Activated T-helper 2 cell treated with anti-CD3 and anti-CD28 coated beads, Interferon-gamma antibody, Interleukin-2, Interleukin-4, amounts not matched to agents 10 μg/mL and 5 μg/mL and 100 μg/mL, durations not matched to agents 14 hours and 24 hours and 36 hours (primary cell): ENCODE measurements at places on chromosomes 7 and 10. TPM values are rescaled to one million over a fixed set of nuclear protein-coding genes. Genes with fewer than 3 reads are reported as not detected.

DNA sequence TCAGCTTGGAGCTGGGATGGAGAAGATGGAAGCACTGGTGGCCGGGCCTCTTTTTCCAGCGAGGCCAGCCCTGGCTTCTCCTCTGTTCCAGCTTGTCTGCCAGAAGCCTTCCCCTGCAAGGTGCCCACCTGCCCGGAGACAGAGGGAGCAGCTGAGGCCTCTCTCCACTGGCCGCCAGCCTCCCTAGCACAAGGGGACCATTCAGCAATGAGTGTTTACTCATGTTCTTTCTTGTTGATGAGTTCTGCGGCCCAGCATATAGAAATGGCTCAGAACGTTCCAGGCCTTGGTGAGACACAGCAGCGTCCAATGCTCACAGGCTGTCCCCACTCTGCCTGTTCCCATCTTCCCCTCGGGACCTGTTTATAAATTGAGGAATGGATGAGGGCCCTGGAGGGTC, 47.3 kb downstream of the CHST3 start:
- DNase-seq, result no peak
- H3K4me1 ChIP-seq, result no peaks in the 10 kb centered on the region
- no peak overlapping the region for H3K4me3 ChIP-seq
- no peaks in the 10 kb centered on the region for H3K36me3 ChIP-seq
- no peaks in the 10 kb centered on the region for H3K27me3 ChIP-seq

- no peaks in the 10 kb centered on the region for H3K27me3 ChIP-seq
- H3K36me3 ChIP-seq, result no peaks in the 10 kb centered on the region
- H3K27ac ChIP-seq, result no peak overlapping the region
These were observed 164.8 kb upstream of the CDC14C start for GRCh38 chr7:48759431-48760080.

DNA sequence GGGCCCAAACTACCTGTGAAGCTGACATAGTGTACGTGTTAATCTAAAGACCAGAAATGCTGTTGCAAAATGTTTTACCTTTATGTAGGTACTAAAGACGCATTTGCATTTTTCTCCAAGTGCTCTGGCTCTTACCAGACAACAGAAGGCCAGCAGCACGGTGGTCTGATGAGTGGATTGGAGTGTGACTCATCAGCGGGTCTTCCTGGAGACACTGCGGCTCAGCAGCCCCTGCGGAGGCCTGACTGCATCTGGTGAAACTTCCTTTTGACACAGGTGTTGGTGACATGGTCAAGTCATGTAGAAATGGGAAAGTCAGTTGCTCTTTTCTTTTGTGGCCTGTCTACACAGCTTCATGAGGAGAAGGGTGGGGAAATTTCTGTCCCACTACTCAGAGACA, 723.6 kb downstream of the INHBA start:
- no peaks in the 10 kb centered on the region for H3K27me3 ChIP-seq
- DNase-seq, result no peak
- H3K27ac ChIP-seq, result no peak overlapping the region
- H3K36me3 ChIP-seq, result no peaks in the 10 kb centered on the region
- H3K4me1 ChIP-seq, result no peaks in the 10 kb centered on the region
- H3K4me3 ChIP-seq, result no peak overlapping the region

- no peaks in the 10 kb centered on the region for H3K36me3 ChIP-seq
- H3K4me1 ChIP-seq, result peaks cover 28% of the 10 kb centered on the region
- H3K4me3 ChIP-seq, result no peak overlapping the region
- no peak overlapping the region for H3K27ac ChIP-seq
These were observed 22.8 kb downstream of the C10orf105 start for GRCh38 chr10:71696628-71697326.

ELN gene
- not detected in 2 replicates for total RNA-seq
